Heart left ventricle (tissue), 16 donors: ENCODE measurements at places on chromosomes 3 and 15.

GRCh38 chr15:34084086-34084485 lies 17.6 kb downstream of the EMC7 start:
- no peak overlapping the region for H3K27ac ChIP-seq
- no peaks in the 10 kb centered on the region for H3K4me1 ChIP-seq
- H3K36me3 ChIP-seq: peaks cover 62% of the 10 kb centered on the region
- DNase-seq: no peak
- no peaks in the 10 kb centered on the region for H3K27me3 ChIP-seq

GRCh38 chr3:9638939-9639338 lies 10.4 kb upstream of the MTMR14 start:
- no peak overlapping the region for H3K27ac ChIP-seq
- no peaks in the 10 kb centered on the region for H3K4me1 ChIP-seq
- no peak overlapping the region for H3K4me3 ChIP-seq
- no peak for DNase-seq

- no peak overlapping the region for H3K27ac ChIP-seq
- DNase-seq: no peak
- no peak overlapping the region for H3K4me3 ChIP-seq
These were observed 4.9 kb downstream of the CHAC1 start for GRCh38 chr15:40958146-40958545.

DNA sequence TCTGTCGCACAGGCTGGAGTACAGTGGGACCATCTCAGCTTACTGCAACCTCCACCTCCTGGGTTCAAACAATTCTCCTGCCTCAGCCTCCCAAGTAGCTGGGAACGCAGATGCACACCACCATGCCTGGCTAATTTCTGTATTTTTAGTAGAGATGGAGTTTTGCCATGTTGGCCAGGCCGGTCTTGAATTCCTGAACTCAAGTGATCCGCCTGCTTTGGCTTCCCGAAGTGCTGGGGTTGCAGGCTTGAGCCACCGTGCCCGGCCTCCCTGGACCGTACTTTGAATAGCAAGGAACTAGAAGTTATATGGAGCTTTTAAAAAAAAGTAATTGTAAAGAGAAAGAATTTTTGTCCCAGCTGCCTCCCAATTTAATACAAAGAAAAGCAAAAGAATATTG lies 8.3 kb upstream of the ANKUB1 start:
- no peaks in the 10 kb centered on the region for H3K4me1 ChIP-seq
- H3K27ac ChIP-seq: no peak overlapping the region
- H3K4me3 ChIP-seq: no peak overlapping the region
- no peaks in the 10 kb centered on the region for H3K27me3 ChIP-seq
- no peak for DNase-seq

DNA sequence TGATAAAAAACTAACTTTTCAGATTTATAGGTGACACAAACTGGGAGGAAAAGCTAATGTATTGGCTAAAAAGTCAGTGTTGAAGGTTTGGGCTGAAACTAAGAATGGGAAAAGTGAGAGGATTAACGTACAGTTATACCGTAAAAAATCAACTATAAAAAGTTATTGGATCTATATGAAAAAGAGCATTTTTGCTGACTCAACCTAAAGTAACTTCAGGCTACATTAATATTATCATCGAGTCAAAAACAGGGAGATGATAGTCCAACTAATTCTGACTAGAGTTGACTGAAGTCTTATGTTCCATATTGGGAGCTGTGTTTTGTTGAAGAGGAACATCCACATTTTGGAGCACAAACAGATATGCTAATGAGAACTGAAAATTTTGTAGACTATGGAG lies 19.9 kb downstream of the ZNF654 start:
- DNase-seq: no peak
- H3K4me1 ChIP-seq: peaks cover 8% of the 10 kb centered on the region
- no peak overlapping the region for H3K27ac ChIP-seq
- no peak overlapping the region for H3K4me3 ChIP-seq
- H3K36me3 ChIP-seq: no peaks in the 10 kb centered on the region
- no peaks in the 10 kb centered on the region for H3K27me3 ChIP-seq

DNA sequence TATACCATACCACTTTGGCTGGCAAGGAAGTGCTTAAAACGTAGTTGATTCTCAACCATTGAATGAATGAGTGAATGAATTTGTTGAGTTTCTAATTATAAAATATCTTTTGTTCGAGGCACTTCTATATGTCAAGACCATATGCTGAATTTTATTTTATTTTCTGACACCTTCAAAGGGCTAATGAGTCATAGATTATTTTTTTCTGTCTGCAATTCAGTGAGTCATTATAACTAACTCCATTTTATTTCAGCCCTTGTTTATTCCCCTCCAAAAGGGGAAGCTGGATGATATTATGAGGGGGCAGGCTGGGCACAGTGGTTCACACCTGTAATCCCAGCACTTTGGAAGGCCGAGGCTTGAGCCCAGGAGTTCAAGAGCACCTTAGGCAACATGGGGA lies 142.4 kb downstream of the P2RY1 start:
- no peaks in the 10 kb centered on the region for H3K36me3 ChIP-seq
- no peak overlapping the region for H3K4me3 ChIP-seq
- H3K27me3 ChIP-seq: peaks cover 3% of the 10 kb centered on the region
- no peaks in the 10 kb centered on the region for H3K4me1 ChIP-seq
- DNase-seq: no peak

DNA sequence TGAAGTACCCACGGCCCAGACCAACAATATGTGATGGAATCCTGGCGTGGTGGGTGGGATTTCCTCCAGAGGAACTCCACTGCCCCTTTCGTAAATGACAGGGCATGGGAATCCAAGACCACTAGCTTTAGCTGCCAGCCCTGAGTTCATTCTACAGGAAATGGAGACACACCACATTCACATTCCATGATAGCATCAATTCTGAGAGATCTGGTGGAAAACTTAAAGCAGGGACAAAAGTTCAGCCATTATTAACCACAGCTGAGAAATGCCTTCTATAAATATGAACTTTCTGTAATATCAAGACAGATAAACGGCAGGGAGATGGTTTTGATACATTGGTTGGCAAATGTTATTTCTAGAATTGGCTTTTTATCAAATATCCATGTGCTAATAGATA lies 98.2 kb downstream of the FBN1 start:
- H3K27me3 ChIP-seq: no peaks in the 10 kb centered on the region
- no peaks in the 10 kb centered on the region for H3K36me3 ChIP-seq
- no peak for DNase-seq
- peak overlapping the region; percentile 4 for H3K27ac ChIP-seq
